Gastroesophageal sphincter (tissue), 4 donors: ENCODE measurements at places on chromosomes 3 and 15. TPM values are rescaled to one million over a fixed set of nuclear protein-coding genes. Genes with fewer than 3 reads are reported as not detected.

Gene ZNF80
- not detected for total RNA-seq

Gene SERINC4
- not detected for total RNA-seq

Gene MYRIP
- total RNA-seq: 3.7 TPM

Gene UBE2E2
- total RNA-seq: 35.8 TPM

Gene CCDC39
- not detected for total RNA-seq

Gene TRPM1
- not detected for total RNA-seq

Gene LRRC2
- 1.1 TPM for total RNA-seq

Gene CIB2
- 7.1 TPM for total RNA-seq

Gene SPSB4
- total RNA-seq: 0.22 TPM

Gene ATP2B2
- 0.30 TPM for total RNA-seq

Gene SOX14
- not detected for total RNA-seq
